ENCODE measurements at places on chromosomes 7 and 10.

GRCh38 chr7:99272476-99273045, at the start of gene MYH16:
Gene MYH16 (plus strand): TSS chr7:99272839.
- no peak for DNase-seq

GRCh38 chr7:120996333-120996987, 7.9 kb downstream of the CPED1 start:
- no peak for DNase-seq

- no peak for DNase-seq
Observed at GRCh38 chr10:95312257-95312656, 21.5 kb upstream of the PDLIM1 start.

DNA sequence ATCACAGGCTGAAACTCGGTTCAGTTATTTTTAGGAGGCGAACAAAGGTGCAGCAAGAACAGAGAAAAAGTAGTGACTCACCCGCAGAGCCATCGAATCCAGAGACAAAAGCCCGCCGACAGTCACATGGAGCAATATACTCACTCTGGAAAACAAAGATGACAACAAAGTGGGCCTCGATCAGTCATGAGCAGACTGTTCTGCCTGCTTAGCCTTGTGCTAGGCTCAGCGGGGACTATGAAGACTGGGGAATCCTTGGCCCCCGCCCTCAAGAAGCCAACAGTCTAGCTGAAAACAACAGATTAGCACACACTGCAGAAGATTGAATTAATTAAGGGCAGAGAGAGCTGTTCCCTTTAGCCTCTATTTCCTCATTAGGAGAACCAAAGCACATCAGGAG, 30.4 kb downstream of the XPNPEP1 start:
- DNase-seq, result no peak

GRCh38 chr10:70561558-70561957, 41.0 kb downstream of the PRF1 start:
- DNase-seq, result no peak

DNA sequence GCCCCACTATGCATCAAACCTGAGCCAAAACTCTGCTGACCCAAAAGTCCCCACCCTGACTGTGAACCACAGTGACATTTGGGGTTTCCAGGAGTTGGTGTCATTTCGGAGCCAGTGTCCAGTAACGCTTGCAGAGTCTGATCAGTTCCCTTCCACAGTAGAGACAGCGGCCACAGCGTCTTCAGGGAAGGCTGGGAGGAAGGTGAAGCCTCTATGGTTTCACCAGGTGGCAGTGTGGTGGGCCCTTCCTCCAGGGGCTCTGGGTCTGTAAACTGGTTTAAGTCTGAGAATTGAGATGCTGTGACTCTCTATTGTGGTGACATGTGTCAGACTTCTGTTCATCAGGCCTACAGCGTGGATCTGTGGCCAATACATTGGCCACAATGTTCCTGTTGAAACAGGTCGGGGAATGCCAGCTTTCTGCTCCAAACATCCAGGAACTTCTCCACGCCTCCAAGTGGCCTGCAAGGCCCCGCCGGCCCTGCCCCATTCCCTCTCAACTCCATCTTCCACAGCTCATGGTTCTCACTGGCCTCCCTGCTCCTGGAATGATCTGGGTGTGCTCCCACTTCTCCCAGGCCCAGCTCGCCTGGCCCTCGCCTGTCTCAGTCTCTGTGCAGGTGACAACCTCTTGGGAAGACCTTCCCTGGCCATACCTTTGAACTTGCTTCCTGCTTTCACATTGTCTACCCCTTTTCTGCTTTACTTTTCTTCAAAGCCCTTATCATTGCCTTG, 124.5 kb upstream of the FAM20C start:
- peak; percentile 14 for DNase-seq

GRCh38 chr10:73044378-73045285, 52.0 kb downstream of the P4HA1 start:
- DNase-seq, result no peak

DNA sequence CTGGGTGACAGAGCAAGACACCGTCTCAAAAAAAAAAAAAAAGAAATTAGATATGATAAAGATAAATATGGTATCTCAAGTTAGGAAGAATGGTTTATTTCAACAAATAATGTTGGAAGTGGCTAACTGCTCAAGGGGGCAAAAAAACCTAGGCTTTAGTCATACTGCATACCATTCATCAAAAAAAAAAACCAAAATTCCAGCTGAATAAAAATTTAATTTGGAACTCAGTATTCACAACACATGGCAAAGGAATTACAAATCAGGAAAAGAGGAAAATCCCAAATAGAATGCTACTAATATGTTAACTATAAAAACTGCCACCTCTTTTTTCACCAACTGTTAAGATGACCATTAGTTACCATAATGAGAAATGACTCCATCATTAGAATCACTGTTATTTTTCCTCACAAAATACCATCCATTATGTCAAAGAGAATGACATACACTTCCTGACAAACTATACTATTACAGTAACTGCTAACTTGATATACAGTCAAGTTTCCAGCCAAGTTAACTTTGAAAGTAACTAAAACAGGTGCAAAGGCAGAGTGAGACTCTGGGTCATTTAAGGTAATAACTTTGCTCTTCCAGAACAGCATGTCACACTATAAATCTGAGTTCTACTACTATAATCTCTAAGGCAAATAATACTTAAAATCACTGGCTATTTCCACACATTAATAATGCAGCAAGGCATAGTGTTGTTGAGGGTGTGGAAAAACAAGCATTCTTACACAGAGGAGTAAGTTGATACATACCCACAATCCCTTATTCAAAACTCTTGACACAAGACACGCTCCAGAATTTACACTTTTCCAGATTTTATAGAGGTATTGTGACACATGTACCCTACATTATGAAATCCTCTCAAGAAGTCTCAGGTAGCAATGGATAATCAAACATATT, 10.2 kb downstream of the KBTBD2 start:
- DNase-seq, result no peak

- DNase-seq, result no peak
Observed at GRCh38 chr10:75971402-75972211, 540.2 kb downstream of the LRMDA start.

DNA sequence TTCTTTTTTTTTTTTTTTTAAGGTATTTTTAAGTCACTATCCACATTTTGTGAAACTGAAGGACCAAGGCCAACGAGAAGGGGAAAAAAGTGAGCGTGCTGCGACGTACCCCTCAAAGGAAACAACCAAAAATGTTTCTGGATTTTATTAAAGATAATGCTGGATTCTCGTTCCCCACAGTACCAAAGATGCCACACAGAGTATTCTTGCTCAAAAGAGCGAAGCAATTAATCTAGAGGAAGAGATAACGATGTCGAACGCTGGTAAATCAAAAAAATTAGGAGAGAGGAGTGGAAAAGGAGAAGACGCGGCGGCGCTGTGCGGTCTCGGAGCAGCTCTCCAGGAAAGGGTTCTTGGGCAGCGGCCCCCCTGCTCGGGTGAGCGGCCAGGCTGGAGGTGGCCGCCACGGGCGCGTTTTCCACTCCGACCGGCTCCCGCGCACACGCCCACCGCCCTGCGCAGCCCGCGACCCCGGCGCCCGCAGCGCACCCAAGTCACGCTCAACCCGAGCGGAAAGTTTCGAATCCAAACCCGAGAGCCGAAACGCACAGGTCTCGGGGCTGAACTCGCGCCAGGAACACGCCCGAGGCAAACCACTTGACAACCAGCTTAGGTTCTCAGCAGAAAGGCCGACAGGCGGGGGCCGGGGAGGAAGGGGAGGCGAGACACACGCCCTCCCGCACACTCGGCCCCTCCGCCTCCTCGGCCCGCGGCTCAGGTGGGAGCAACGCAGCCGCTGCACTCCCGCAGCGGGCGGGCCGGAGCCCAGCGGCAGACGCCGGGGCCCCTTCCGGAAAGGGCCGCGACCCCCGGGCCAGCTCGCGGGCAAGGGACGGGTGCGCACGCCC, 989 bp downstream of the SRPK2 start:
- peak; percentile 61 for DNase-seq

- no peak for DNase-seq
Observed at GRCh38 chr10:117272195-117273076, 31.5 kb downstream of the SLC18A2 start.

DNA sequence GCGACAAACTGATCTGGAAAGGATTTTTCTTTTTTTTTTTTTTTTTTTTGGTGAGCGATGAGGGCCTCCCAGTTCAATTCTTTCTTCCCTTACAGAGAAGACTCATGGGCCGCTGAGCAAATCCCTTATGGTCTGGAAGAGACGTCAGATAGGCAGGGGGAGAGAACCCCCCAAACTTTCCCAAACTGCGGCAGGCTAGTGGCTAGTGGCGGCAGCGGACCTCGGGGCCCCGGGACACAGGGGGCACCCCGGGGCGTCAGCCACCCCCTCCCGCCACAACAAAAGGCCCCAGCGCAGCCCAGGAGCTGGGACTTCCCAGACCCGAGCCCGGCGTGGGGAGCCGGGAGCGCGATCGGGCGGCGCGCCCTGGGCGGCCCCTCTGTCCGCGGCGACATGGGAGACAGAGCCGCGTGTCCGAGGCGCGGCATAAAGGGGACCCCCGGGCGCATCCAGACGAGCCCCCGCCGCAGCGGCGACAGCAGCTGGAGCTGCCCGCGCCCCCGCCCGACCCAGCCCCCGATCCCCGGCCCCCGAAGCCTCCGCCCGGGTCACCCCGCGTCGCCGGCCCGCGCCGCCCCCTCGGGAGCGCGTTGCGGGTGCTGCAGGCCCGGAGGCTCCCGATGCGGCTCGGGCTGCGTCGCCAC, 755 bp downstream of the FAM171A1 start:
- no peak for DNase-seq

GRCh38 chr10:124101351-124101750, 8.0 kb upstream of the CHST15 start:
- DNase-seq, result no peak

DNA sequence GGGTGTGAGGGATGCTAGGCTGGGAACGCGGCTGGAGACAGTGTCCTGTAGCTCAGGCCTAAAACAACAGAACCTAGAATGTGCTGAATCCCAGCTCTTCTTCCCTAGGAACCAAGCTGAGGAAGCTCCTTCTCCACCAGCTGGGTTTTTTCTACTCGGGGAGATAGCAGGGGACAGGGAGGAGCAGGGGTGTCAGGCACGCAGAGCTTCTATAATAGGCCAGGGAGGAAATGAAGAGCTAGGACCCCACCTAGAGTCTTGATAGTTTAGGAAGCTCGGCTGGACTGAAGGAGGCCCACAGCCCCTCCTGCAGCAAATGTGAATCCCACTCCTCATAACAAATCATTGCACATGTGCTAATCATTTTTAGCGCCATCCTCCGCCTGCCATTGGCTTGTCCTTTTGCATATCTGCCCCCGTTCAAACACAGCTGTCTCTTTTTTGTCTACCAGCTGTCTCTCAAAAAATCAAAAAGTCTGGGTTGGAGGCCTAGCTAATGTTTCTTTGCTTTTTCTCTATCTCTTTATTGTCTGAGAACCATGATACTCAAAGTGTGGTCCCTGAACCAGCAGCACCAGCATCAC, 24.1 kb upstream of the FAM180A start:
- no peak for DNase-seq

DNA sequence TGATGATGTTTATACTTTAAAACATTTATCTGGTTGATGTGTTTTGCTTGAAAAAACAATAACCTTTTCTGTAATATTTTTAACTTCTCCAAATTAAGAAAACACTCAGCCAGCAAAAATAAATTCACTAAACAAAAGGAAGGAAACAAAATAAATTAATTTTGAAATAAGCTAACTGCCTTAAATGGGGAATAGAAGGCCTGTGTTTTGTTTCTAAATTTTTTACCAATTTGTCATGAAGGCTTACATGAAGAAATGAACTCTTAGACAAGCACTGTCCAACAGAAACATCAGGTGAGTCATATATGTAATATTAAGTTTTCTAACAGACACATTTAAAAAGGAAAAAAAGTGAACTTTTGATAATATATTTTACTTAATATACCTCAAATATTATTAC, 68.5 kb downstream of the LRRN3 start:
- no peak for DNase-seq

GRCh38 chr10:102602272-102603045, 41.8 kb upstream of the TRIM8 start:
- no peak for DNase-seq

DNA sequence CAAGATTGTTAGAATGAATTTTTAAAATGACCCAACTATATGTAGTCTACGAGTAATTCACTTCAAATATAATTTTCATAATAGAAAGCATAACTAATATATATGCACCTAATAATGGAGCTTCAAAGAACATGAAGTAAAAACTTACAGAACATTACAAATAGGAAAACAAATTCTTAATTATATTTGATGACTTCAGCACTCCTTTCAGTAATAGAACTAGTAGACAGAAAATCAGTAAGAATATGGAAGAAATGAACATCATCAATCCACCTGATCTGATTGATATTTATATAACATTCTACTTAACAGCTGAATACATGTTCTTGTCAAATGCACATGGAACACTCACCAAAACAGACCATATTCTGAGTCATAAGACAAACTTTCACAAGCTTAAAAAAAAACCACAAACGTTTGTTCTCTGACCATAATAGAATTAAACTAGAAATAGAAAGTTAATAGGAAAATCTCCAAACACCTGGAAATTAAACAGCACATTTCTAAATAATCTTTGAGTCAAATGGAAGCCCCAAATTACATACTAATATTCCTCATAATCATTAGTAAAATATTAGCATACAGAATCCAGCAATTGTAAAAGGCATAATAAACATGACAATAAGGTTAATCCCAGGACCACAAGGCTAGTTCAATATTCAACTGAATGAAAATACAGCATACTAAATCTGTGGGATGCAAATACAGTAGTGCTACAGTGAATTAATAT, 48.0 kb downstream of the BRAF start:
- DNase-seq, result no peak

- DNase-seq, result no peak
Observed at GRCh38 chr10:62195675-62195926, 73.0 kb downstream of the RTKN2 start.

- DNase-seq, result no peak
Observed at GRCh38 chr7:97179454-97180104, 62.1 kb downstream of the SDHAF3 start.

DNA sequence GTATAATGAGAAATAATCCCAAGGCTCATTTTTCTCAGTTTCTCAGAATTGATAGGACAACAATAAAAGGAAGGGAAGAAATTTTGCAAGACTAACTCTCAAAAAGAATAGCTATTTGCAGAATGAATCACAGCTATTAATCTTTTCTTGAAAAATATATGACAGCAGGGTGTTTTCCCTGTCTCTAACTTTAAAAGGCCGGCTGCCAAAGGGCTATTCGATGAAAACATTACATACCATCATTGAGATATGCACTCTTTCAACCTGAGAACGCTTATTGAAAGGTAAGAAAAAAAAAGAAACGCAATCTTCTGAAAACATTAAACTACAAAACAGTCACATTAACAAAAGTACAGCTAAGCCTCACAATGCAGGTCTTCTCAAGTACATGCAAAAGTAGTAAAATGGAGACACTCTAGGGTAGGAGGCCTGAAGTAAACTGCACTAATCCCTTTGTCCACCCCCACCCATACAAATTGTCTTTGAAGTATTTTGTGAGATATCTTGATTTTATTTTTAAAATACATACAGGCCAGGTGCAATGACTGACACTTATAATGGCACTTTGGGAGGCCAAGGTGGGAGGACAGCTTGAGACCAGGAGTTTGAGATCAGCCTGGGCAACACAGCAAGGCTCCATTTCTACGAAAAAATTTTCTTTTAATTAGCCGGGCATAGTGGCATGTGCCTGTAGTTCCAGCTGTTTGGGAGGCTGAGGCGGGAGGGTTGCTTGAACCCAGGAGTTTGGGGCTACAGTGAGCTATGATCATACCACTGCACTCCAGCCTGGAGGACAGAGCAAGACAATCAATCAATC, 83.0 kb downstream of the PARD3 start:
- no peak for DNase-seq

GRCh38 chr7:24788961-24789576, 31.8 kb upstream of the GSDME start:
- no peak for DNase-seq

Measured in activated CD4-positive, CD25-positive, alpha-beta regulatory T cell treated with anti-CD3 and anti-CD28 coated beads, Interleukin-2, amount 50 U/mL, for 72 hours (primary cell).